ENCODE measurements at places on chromosomes 6 and 20.

GRCh38 chr6:56509031-56509430 is 133.7 kb downstream of the DST start:
- DNase-seq: no peak

GRCh38 chr6:5850848-5851255 is 155.9 kb downstream of the NRN1 start:
- no peak for DNase-seq

GRCh38 chr20:44069203-44070011 is 117.6 kb downstream of the JPH2 start:
- DNase-seq: peak; percentile 49

- no peak for DNase-seq
Measured at GRCh38 chr6:88989215-88989614, 25.8 kb upstream of the RNGTT start.

GRCh38 chr6:31049518-31049917 is 39.2 kb downstream of the MUC22 start:
- DNase-seq: no peak

DNA sequence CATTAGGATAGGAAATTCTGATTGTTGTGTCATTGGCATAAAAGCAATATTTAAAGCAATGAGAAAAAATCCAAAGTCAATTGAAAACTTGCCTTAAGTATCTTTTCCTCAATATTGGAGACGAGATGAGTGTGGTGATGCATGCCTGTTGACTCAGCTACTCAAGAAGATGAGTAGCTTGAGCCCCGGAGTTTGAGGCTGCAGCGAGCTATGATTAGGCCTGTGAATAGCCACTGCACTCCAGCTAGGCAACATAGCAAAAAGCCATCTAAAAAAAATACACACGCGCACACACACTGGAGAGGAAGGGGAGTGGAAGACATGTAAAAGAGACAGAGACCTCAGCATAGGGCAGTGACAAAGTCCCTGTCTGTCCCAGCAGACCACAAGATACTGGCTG is 9.7 kb upstream of the MARCKS start:
- no peak for DNase-seq

- no peak for DNase-seq
Measured at GRCh38 chr20:16708602-16709001, 21.2 kb upstream of the SNRPB2 start.

DNA sequence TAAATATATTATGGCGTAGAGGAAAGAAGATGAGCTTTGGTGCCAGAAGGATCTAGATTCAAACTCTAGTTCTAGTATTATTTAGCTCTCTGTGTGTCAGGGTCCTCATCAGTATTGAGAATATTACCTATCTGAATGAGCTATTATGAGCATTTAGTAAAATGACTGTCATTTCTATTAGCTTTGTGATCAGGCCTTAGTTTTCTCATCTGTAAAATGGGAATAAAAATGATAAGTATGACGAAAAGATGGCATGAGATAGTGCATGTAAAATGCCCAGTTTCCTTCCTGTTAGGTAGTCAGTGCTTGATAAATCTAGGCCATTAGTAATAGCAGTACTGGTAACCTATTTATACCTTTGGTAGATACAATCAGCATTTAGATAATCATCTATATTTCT is 35.1 kb downstream of the NOX3 start:
- no peak for DNase-seq

DNA sequence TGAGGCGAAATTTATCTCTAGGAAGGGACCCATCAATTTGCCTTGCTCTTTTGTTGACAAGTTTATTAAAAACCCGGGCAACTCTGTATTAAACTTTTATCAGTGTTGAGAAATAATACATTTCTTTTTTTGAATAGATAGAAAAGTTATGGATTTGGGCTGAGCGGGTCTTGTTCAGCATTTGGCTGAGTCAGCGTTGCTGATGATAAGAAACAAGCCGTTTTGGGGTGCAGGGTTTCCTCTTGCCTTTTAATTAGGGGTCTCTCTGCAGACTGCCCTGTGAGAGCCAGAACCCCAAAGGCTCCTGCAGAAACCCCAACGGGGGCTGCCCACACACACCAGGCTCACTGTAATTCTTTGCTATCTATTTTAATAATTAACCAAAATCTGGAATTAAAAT is 82.1 kb upstream of the SLCO4A1 start:
- DNase-seq: no peak

- no peak for DNase-seq
Measured at GRCh38 chr20:59323731-59324130, 23.3 kb downstream of the EDN3 start.

DNA sequence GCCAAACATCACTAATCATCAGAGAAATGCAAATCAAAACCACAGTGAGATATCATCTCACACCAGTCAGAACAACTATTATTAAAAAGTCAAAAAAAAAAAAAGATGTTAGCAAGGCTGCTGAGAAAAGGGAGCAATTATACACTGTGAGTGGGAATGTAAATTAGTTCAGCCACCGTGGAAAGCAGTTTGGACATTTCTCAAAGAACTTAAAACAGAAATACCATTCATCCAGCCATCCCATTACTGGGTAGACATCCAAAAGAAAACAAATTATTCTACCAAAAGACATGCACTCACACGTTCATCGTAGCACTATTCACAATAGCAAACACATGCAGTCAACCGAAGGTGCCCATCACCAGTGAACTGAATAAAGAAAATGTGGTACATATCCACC is 213.9 kb downstream of the TTLL2 start:
- DNase-seq: no peak

Measured in effector CD8-positive, alpha-beta T cell (primary cell).